Activated gamma-delta T cell treated with anti-CD3 and anti-CD28 coated beads, Interleukin-2, amount 50 U/mL, for 16 hours (primary cell): ENCODE measurements at places on chromosomes 5 and 9.

DNA sequence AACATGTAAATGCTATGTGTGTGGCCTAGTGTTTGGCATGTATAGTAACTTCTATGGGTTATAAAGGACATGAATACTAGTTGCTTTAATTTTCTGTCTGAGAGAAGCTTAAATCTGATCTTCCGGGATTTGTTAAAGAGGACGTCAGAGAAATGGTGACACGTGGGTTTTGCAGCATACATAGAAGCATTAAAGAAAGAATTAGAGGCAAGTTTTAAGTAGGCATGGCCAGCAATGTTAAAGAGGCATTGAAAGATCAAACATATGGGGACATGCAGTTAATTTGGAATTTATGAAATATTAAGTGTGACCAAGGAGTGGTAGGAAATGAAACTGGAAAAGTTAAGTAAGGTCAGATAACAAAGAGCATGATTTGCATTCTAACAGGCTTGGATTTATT is 311.4 kb upstream of the RIOK2 start:
- no peak for DNase-seq

DNA sequence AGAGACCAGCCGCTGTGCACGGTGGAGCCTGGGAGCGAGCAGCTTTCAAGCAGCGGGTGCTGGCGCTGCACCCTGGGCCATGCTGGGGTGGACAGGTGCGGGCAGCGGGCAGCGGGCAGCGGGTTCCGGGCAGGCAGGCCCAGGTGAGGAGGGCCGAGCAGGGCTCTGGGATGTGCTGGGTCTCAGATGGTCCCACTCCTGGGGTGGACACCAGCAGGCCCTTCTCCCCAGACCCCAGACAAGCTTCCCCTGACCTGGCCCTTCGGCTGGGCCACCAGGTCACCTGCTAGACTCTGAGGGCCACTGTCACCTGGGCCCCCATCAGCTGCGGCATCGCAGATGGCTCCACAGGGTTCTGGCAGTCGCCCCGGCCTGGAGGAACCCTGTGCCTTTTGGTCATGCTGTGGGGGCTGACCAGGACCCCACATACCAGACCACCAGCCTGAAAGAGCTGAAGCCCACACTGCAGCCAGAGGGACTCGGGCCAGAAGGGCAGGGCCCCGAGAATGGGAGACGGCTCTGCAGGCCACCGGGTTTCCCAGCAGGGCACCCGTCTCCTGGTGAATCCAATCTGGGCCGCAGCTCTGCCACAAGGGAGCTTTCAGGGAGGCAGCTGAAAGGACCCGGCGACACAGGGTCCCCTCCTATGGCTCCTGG is 2.0 kb downstream of the SLC6A19 start:
- no peak for DNase-seq

GRCh38 chr9:32136700-32137339 is 247.6 kb upstream of the ACO1 start:
- no peak for DNase-seq

- DNase-seq: no peak
Observed at GRCh38 chr9:113734826-113735225, 141.3 kb upstream of the ZNF618 start.

DNA sequence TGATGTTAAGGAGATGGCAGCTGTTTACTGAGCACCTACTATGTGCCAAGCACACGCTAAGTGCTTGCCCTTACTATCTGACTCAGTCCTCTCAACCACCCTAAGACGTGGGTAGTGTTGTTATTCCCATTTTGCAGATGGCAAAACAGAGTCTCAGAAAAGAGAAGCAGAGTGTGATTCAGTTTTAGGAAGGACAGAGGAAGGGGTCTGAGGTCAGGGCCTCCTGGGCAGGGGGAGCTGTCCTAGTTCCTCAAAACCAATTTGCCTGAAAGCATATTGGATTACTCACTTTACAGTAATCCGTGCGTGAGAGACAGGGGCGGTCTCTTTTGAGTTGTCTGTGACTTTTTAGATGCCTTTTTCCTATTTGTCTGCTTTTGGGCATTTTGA is 23.2 kb downstream of the DNM1 start:
- DNase-seq: no peak

- no peak for DNase-seq
Observed at GRCh38 chr5:14249258-14250082, 106.3 kb downstream of the TRIO start.

GRCh38 chr5:33891446-33891787 is 373 bp downstream of the ADAMTS12 start:
- no peak for DNase-seq

- no peak for DNase-seq
Observed at GRCh38 chr5:74141053-74141452, 499.5 kb downstream of the ENC1 start.
